Fibroblast of villous mesenchyme (primary cell): ENCODE measurements at places on chromosomes 2 and 18.

- no peak for DNase-seq
Measured at GRCh38 chr2:45823723-45824206, 172.3 kb downstream of the PRKCE start.

- DNase-seq = peak; percentile 41
Measured at GRCh38 chr2:225165052-225165451, 122.8 kb upstream of the DOCK10 start.

- no peak for DNase-seq
Measured at GRCh38 chr2:183224948-183225347, 100.7 kb downstream of the NUP35 start.

- no peak for DNase-seq
Measured at GRCh38 chr18:62396967-62397366, 71.9 kb downstream of the TNFRSF11A start.

DNA sequence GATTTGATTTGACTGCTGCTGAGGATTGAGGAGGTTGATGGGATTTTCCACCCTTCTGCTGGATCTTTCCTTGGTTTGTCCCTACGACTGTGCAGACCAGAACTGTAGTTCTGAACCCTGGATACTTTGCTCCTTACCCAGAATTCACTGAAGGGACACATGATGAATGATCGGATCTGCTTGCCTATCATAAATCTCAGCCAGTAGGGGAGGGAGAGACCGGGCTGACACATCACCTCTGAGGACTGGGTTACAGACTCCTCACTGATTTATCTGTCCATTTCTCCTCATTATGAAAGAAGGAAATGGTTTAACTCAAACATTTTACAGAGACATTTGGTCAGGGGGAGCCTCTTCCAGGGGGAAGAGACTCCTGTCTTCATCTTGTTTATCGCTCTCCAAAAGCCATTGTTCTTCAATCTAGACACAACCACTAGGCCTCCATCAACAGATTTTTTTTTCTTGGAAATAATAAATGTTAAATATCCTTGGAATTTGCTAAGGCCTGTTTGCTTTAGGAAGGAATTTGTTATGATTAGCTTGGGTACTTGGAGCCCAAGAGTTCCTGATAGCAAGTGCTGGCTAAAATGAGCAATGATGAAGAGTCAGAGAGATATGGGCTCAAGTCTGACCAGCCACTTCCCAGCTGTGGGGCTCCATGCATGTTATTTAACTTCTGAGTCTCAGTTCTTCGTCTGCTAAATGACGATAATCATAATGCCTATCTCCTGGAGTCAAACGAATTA, 925.5 kb downstream of the SLC4A3 start:
- DNase-seq = no peak

DNA sequence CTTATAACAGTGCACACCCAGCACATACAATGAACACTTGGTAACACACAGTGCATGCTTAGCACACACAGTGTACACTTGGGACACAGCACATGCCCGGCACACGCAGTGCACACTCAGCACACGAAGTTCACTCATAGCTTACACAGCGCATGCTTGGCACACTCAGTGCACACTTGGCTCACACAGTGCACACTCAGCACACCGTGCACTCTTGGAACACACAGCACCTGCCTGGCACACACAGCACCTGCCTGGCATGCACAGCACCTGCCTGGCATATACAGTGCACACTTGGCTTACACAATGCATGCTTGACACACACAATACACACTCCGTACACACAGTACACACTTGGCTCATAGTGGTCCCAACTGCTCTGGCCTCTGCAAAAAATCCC, 128.2 kb downstream of the GALR1 start:
- DNase-seq = no peak

DNA sequence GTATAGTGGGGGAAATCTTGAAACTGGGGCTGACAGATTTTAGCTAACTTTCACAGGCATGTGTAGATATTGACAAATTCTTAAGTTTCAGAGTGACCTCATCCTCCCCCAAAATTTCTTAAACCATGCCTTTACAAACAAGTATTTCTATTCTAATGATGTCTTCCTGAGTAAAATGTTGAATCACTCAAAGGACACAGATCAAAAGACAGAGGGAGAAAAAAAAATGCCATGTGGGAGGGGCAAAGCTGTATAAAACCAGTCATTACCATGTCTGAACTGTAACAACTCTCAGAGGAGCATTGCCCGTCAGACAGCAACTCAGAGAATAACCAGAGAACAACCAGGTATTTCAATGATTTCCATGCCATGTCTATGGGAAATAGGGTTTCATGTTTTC, at the start of gene SERPINB2:
TSS of gene SERPINB2 (plus strand) at position 282 of the 400 bp plus-strand sequence. CDS start 3,740 bp downstream, outside the sequence.
- no peak for DNase-seq

GRCh38 chr2:213122725-213123124, 28.7 kb downstream of the IKZF2 start:
- no peak for DNase-seq

DNA sequence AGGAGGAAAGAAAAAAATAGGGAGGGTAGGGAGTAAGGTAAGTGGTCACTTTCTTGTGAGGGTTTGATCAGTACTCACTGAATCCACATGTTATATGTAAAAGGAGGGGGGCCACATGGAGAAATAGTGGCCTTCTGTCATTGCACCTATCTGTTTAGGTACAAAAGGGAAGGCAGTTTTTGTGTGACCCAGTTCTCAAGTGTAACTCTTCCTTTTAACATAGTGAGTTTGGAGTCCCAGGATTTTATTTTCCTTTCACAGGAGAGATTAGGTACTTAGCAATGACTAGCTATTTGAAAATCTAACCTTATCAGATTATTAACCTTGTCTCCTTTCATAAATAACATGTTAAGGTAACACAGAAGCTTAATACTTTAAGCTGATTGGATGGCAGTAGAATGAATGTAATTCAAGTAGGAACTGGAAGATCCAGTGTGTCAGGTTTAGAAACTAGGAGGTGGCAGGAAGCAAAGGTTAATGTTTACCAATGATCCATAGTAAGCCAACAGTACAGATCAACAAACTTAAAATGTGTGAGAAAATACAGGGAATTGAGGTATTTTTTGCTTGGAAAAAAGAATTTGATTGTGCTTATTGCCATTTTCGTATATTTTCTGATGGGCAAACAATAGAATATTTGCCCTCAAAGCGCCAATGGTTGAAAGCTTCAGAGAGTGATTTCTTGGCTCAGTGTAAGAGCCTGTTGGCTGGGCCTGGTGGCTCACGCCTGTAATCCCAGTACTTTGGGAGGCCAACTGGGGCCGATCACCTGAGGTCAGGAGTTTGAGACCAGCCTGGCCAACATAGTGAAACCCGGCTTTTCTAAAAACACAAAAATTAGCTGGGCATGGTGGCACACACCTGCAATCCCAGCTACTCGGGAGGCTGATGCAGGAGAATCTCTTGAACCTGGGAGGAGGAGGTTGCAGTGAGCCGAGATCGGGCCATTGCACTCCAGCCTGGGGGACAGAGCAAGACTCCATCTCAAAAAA, 11.3 kb downstream of the HNMT start:
- DNase-seq = no peak

DNA sequence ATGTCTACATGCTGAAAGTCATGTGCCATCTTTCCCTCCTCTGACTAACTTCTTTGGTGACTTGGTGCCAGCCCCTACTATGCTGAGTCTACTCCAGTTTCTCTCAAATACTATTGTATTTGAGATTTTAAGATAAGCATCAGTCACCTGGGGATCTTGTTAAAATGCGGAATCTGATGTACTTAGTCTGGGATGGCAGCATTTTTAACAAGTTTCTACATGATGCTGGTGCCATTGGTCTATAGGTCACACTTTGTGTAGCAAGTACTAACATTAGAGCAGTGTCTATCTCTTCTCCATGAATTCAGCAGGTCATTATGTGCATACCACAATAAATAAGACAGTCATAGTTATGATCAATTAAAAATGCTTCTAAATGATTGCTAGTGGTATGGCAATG, 106.9 kb downstream of the CERS6 start:
- DNase-seq = no peak

DNA sequence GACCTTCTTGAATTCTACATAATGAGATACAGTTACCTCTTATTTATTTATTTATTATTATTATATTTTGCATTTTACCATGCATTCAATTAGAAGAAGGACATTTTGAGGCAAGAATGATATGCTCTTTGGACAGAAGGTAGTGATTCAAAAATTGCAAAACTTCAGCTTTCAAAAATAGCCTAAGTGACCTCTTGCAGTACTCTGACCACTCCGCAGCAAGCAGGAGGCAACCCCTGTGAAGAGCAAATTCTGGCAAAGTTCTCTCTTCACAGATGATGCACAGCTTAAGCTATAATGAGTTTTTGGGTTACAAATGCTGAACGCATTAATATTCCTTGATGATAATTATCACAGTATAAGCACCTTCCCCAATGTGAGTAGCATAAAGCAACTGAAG, 170.0 kb downstream of the ZNF521 start:
- no peak for DNase-seq

- DNase-seq = no peak
Measured at GRCh38 chr2:230830428-230830827, 34.3 kb upstream of the ITM2C start.

DNA sequence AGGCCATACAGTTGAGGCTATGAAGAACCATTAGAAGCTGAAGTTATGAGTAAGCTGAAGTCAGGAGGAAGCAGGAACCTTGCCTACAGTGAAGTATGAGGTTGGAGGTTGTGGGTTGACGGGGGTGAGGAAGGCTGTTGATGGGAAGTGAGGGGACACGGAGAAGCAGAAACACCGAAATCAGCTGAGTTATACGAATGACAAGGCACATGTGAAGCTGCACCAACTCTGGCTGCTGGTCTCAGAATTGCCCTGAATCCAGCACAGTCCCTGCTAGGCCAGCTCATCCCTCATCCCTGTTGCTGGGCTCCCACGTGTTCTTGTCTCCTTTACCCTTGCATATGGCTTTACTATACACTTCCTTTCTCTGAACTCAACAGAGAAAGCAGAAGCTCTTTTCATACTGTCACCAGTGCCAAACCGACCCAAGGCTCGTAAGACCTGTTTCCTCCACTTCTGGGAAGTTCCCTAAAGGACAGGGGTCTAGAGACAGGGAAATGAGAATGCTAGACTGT, 9.2 kb upstream of the TMEM247 start:
- DNase-seq = no peak

- no peak for DNase-seq
Measured at GRCh38 chr2:84383271-84383670, 75.8 kb downstream of the SUCLG1 start.

DNA sequence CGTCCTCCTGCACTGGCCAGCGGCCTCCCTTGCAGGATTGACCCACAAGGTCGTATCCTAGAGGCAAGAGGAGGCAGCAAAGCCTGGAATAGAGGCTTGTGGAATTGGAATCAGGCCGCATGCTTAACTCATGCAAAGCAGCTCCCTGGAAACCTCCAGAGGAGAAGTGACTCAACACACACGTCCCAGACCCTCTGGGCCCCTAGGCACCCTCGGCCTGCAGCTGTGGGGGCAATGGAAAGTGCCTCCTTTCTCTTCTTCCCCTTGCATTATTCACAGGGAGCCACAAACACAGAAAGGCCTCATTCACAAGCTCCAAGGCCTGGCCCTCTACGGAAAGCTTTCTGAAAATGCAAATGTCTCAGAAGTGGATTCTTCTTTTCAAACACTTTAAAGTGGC, 19.6 kb downstream of the SPATA3 start:
- DNase-seq = no peak

DNA sequence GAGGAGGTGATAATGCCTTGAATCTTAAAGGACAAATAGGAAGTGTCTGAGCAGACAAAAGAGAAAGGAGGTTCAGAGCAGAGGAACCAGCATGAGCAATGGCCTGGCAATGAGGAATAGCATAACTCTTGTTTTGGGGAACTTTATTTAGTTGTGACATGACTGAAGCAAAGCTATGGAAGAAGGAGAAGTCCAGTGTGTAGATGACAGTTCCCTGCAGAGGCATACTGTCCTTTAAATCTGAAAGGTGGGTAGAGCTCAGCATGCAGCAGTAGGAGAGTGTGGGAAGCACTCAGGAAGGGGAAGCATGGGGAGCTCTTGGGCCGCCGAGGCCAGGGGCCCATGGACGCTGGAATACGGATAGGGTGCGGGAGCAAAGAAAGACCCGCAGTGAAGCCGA, 173.8 kb downstream of the SEPTIN10 start:
- DNase-seq = no peak

- DNase-seq = peak; percentile 2
Measured at GRCh38 chr18:25348386-25349130, 3.4 kb downstream of the ZNF521 start.

- no peak for DNase-seq
Measured at GRCh38 chr2:113268621-113269360, 9.9 kb downstream of the PAX8 start.

DNA sequence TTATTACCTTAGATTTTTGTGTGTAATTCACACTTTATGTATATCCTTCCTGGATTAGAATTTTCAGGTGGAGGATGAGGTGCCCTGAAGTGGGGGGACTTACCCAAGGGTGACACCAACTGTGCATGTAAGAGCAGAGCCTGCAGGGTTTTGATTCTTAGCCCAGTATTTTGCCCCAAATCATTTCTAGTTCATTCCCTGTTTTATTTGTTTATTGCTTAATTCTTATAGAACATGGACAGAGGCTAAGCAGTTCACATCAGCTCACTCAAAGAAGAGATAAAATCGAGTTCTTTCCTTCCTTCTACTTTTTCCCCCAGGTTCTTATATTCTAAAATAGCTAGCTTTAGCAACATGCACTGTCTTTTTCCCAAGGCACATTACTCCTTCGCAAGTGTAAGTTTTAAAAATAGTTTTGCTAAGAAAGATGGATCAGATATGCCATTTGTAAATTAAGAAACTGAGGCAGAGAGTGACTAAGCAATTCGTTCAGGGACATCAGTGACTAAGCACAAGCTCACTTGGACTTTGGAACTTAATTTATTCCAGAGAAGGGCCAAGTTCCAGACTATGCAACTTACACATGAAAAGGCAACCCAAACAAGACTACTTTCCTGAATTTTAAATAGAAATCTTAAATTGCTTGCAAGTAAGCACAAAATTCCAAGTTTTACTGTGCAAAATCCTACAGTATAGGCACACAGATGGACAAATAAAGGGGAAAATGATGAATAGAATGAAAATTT, 427.9 kb upstream of the POU3F3 start:
- no peak for DNase-seq

- no peak for DNase-seq
Measured at GRCh38 chr2:208010506-208010905, 14.8 kb downstream of the PLEKHM3 start.

DNA sequence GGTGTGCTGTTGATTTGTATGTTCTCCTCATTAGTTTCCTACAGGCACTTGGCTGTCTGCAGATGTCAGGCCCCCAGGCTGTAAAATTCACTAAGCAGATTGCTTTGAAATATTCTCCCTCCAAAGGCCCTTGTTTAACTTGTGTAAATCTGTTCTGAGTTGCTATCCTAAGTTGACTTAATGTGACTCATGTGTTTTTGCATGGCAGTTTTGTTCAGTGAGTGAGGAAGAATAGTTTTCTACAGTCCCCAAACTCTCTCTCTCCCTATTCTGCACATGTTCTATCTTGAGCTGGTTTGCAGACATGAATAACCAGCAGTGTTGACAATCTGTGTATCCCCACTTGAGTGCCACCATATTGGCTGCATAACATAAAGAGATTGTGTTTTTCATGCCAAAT, 1005.4 kb upstream of the DDX18 start:
- DNase-seq = no peak

DNA sequence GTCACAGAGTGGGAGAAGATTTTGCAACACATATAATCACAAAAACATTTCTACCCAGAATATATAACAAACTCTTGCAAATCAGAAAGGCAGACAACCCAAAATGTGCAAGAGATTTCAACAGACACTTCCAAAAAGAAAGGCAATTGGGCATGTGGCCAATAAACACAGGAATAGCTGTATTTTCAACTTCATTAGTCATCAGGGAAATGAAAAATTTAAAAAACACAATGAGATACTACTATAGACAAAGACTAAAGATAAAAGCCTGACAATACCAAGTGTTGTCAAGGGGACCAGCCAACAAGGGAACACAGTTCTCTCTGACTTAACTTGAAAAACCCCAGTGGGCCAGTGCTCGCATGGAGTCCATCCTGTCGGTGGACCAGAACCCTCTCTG, 40.5 kb downstream of the MTHFD2 start:
- DNase-seq = peak; percentile 73
